ENCODE measurements at places on chromosomes 7 and 10.

DNA sequence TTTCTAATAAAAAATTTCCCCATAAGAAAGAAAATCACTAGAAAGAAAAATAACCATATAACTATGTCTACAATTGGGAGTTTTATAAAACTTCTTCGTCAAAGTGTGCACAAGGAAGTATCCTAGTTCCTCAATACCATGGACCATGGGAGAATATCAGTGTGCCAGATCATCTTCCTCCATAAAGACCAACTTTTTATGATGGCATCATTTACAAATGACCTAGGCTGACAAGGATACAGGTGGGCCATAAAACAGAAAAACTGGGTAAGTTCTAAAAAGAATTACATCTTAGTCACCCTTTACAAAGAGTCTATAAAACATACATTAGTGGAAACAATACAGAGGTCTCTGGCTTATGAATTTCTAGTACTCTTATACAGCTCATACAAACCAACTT is 303.2 kb downstream of the DOCK4 start:
- no peaks in the 10 kb centered on the region for H3K27me3 ChIP-seq
- no peak overlapping the region for H3K27ac ChIP-seq
- peaks cover 22% of the 10 kb centered on the region for H3K36me3 ChIP-seq
- no peak for DNase-seq
- no peaks in the 10 kb centered on the region for H3K4me1 ChIP-seq
- no peak overlapping the region for H3K4me3 ChIP-seq

- no peak overlapping the region for H3K4me3 ChIP-seq
- H3K36me3 ChIP-seq = no peaks in the 10 kb centered on the region
- peaks cover 12% of the 10 kb centered on the region for H3K27me3 ChIP-seq
- DNase-seq = no peak
Measured at GRCh38 chr10:49280001-49280408, 19.0 kb upstream of the C10orf71 start.

GRCh38 chr7:105691680-105692564 is 110.6 kb upstream of the EFCAB10 start:
- DNase-seq = no peak
- peaks cover 5% of the 10 kb centered on the region for H3K36me3 ChIP-seq
- H3K27ac ChIP-seq = peak overlapping the region; percentile 24
- H3K4me1 ChIP-seq = peaks cover 23% of the 10 kb centered on the region
- H3K27me3 ChIP-seq = no peaks in the 10 kb centered on the region

DNA sequence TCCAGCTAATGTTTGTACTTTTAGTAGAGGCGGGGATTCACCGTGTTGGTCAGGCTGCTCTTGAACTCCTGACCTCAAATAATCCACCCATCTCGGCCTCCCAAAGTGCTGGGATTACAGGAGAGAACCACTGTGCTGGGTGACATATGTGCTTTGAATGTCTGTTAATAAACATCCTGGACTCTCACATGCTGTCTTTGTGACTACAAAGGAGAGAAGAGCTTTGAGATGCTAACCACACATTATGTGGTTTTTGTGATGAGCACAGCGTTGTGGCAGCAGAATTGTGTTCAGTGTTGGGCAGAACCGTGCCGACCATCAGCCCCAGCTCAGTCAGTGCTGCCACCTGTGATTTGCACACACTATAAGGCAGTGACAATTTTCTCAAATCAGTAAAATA is 500.1 kb upstream of the KLF6 start:
- H3K27ac ChIP-seq = peak overlapping the region; percentile 78
- no peaks in the 10 kb centered on the region for H3K27me3 ChIP-seq
- peaks cover 60% of the 10 kb centered on the region for H3K4me1 ChIP-seq
- H3K36me3 ChIP-seq = no peaks in the 10 kb centered on the region
- no peak overlapping the region for H3K4me3 ChIP-seq

DNA sequence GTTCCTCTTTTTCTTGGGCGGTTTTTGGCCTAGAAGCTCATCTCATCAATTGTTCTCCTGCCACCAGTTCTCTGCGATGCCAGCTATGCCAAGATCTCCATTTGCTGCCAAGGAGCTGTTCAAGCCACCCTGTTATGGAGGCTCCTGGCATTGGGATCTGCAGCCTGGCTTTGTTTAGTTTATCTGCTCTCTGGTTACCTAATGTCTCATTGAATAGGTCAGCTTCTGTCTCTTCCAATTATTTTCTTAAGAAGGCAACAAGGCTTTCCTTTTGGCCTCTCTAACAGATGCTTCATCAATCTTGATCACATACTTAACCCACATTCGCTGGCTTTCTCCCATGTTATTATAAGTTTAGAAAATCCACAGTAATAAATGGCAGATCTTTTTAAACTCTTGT is 20.6 kb upstream of the SDK1 start:
- H3K4me1 ChIP-seq = peaks cover 4% of the 10 kb centered on the region
- DNase-seq = no peak
- H3K27me3 ChIP-seq = peaks cover 8% of the 10 kb centered on the region
- no peak overlapping the region for H3K27ac ChIP-seq
- no peaks in the 10 kb centered on the region for H3K36me3 ChIP-seq

GRCh38 chr10:54402576-54402975 is 398.5 kb downstream of the PCDH15 start:
- H3K4me1 ChIP-seq = no peaks in the 10 kb centered on the region
- H3K4me3 ChIP-seq = no peak overlapping the region
- H3K27me3 ChIP-seq = peaks cover 12% of the 10 kb centered on the region
- H3K36me3 ChIP-seq = no peaks in the 10 kb centered on the region

DNA sequence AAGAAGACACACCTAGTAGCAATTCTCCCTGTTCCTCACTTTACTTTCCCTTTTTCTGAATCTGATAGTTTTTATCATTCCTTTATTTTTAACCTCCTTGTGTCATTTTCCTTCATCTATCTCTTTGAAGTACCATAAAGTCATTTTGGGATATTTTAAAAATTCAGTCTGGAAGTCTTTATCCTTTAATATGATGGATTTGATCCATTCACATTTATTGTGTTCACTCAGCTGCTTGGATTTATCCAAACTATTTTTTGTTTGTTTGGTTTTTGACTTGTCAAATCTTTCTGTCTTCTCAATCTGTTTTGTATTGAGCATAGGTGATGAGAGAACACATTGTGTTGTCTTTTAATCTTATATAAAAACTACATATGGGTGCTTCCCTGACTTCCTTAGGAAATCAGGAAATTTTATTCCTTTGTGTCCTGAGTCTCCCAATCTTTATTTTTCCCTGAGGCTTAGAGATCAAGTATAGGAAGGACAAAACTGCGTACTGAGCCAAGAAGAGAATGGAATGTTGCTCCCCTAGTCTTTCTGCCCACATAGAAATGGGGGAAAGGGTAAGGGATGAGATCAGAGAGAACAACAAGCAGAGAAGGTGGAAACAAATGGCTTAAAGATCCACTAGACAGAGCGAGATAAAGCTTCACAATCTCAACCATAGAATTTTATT is 132.7 kb upstream of the HABP2 start:
- peaks cover 7% of the 10 kb centered on the region for H3K27me3 ChIP-seq
- H3K36me3 ChIP-seq = peaks cover 5% of the 10 kb centered on the region
- no peak for DNase-seq
- H3K4me1 ChIP-seq = no peaks in the 10 kb centered on the region
- no peak overlapping the region for H3K4me3 ChIP-seq

DNA sequence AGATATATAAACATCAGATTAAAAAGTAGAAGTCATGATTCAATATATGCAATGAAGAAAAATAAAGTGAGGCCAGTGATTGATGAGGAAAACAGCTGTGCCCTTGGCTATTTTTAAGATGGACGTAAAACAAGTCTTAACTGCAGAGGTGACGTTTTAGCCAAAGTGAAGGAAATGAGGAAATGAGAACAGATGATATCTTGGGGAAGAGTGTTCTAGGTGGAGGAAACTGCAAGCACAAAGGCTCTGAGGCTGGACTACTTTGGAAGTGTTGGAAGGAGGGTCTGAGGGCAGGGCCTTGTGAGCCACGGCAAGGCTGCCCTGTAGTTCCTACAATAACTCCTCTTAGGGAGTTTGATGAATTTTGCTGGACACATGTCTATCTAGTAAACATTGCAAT is 140.5 kb upstream of the AKR1E2 start:
- no peak overlapping the region for H3K27ac ChIP-seq
- no peaks in the 10 kb centered on the region for H3K36me3 ChIP-seq
- DNase-seq = no peak

GRCh38 chr10:32948451-32948850 is 9.6 kb downstream of the ITGB1 start:
- no peaks in the 10 kb centered on the region for H3K27me3 ChIP-seq
- H3K4me3 ChIP-seq = no peak overlapping the region
- H3K27ac ChIP-seq = peak overlapping the region; percentile 64
- H3K36me3 ChIP-seq = peaks cover 2% of the 10 kb centered on the region

DNA sequence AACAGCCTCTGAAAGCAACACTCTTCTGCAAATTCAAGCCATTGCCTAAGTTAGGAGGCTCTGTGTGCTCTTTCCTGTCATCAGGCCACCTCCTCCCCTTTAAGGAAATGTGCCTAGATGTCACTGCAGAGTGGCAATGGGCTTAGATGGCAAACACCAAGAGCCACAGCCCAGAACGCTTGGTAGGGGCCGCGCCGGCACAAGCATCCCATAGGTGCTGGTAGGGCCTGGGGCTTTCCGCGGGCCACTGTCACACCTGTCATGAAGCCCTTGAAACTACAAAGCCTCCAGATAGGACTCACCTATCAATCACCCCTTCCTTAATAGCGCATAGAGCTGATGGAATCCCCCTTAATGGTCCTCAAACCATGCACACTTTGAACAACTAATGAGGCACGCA is 299.9 kb downstream of the GRID1 start:
- H3K27ac ChIP-seq = no peak overlapping the region
- peak; percentile 72 for DNase-seq
- no peaks in the 10 kb centered on the region for H3K36me3 ChIP-seq
- H3K4me3 ChIP-seq = no peak overlapping the region
- H3K27me3 ChIP-seq = peaks cover 10% of the 10 kb centered on the region

- no peak within 1 kb of the TSS for H3K4me3 ChIP-seq
- peaks cover 70% of the 10 kb centered on the region for H3K27me3 ChIP-seq
- peak; percentile 72 for DNase-seq
- H3K27ac ChIP-seq = no peak within 1 kb of the TSS
Measured at GRCh38 chr7:27165089-27165995, at the start of gene HOXA9. Gene HOXA9, minus strand, starts transcription at chr7:27165537. Its CDS starts 80 bp downstream, at chr7:27165457.
